Caco-2 (cell line): ENCODE measurements at places on chromosomes 1 and 21.

GRCh38 chr1:7993593-7994479 lies 32.3 kb downstream of the ERRFI1 start:
- no peak for DNase-seq

DNA sequence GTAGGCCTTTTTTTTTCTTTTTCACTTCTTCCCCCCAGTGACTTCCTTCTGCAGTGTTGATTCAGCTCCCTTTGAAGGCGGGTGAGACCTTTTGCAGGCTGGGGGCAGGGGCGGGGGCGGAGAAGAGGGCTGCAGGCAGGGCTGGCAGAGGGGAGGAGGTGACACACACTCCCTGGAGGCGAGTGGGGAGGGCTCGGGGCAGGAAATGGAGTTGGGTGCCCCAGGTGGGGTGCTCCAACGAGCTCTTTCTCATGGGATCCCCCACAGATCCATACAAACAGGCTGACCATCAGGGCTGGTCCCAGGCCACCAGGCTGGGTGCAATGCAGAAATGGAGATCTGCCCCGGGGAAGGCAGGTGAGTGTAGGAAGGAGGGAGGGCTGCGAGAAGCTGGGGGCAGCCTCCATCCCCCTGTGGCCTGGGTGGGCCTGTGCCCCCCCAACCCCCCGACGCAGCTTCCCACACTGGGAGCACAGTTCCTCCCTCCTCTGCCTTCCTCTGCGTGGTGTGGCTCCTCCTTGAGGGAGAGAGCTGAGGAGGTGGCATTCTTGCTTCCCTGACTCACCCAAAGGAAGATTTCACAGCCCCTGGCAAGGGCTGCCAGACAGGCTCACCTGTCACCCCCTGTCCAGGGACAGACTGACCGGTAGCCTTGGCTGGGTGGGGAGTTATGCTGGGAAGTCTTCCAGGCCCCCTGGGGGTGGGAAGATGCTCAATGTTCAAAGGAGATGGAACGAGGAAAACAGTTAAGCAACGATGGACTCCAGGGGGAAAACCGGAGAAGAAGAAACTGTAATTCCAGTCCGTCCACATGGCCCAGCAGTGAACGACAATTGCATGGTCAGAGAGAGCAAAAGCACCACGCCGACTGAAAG lies 7.1 kb upstream of the ITGB2 start:
- peak; percentile 25 for DNase-seq

GRCh38 chr1:55716151-55716550 lies 501.0 kb upstream of the USP24 start:
- no peak for DNase-seq

DNA sequence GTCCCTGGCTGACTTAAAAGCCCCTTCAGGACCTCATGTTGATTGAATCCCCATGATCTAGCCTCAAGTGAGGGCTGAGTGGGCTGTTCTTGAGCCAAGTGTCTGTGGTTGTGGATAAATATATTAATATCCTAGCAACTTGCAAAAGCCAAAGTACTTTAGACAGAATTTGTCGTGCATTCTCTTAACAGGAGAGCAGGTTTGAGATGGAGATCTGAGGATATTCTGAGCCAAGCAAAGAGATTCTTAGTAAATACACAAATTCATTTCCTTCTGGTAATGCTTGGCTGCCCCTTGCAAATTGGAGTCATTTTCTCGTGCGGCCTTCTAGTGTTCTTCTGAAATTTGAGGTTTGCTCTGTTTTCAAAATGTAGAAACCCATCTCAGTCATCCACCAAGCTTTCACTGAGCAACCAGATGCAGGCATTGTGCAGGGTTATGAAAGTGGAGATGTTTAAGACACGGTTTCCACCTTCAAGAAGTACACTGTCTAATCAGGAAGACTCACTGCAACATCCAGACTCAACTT lies 242.1 kb upstream of the JUN start:
- DNase-seq = no peak

DNA sequence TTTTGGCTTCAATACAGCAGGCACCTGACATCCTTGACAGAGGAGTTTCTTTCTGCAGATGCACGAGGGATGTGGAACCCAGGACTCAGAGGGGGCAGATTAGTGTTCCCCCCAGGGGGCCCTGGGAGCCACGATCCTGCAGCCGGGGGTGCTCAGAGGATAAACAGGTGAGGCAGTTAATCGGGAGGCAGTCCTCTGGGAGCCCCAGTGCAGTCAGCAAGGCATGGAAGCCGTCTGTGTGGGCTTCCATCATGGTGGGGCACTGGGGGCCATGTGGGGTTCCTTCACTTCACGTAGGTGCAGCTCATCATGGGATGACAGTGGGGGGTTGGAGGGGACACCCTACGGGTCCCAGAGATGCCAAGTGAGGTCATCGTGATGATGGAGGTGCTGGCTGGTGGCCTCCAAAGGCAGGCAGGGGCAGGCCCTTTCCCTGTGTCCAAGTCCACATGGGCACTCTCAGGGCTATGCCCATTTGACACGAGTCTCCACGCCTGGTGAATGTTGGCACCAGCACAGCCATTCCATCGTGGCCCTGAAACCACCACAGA lies 59.3 kb upstream of the ABCG1 start:
- DNase-seq = peak; percentile 19
